Uterus (tissue), 4 donors: ENCODE measurements at places on chromosomes 16 and 17. TPM values are rescaled to one million over a fixed set of nuclear protein-coding genes. Genes with fewer than 3 reads are reported as not detected.

- H3K4me1 ChIP-seq, result peaks cover 18% of the 10 kb centered on the region
- peak overlapping the region; percentile 6 for H3K27ac ChIP-seq
- H3K36me3 ChIP-seq, result no peaks in the 10 kb centered on the region
These were observed 174.2 kb downstream of the SEC14L1 start for GRCh38 chr17:77315010-77315409.

The SLFN13 gene
- total RNA-seq, result 13.7 TPM

DNA sequence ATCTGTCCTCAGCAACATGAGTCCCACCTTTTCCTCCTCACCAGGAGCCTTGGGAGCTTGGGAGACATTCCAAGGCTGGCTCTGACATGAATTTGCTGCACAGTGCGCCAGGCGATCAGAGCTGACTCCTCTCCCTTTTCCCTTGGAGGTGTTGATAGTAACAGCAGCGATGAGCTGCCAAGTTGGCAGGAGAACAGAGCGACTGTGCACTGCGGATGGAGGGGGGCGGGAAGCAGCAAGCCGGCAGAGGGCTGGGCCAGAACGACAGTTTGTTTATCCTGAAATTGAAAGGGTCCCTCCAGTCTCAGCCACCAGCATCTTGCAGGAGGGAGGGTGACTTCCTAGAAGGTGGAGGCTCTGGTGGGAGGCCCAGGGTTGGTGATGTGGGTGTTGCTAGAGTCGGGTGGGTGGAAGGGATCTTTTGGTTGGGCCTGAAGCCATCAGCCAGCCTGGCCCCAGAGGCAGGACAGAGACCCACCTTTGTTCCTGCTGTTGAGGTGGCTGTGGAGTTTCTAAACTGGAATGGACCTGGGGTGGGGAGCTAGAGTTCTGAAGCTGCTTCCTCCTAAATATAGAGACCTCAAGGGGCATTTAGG, 22.5 kb upstream of the DYNLL2 start:
- peak; percentile 45 for DNase-seq
- H3K4me3 ChIP-seq, result no peak overlapping the region
- no peaks in the 10 kb centered on the region for H3K36me3 ChIP-seq
- H3K27ac ChIP-seq, result no peak overlapping the region
- no peaks in the 10 kb centered on the region for H3K4me1 ChIP-seq

The IRX3 gene
- 15.0 TPM for total RNA-seq

DNA sequence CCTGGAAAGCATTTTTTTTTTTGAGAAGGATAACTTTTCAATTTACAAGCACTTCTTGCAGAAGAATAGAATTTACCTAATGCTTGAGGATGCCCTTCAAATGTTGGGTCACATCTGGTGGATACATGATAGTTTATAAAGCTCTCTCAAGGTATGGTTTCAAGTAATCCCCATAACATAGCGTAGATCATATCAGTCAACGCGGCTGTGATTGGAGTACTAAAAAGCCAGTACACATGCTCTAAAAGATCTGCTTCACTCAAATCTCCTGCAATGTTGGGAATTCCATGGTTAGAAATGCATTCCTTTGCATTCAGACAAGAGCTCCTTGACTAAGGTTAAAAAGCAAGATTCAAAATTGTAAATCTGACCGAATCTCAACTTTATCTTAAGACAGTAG, 3.9 kb upstream of the KCNJ16 start:
- no peak for DNase-seq
- H3K36me3 ChIP-seq, result no peaks in the 10 kb centered on the region
- H3K27me3 ChIP-seq, result no peaks in the 10 kb centered on the region

DNA sequence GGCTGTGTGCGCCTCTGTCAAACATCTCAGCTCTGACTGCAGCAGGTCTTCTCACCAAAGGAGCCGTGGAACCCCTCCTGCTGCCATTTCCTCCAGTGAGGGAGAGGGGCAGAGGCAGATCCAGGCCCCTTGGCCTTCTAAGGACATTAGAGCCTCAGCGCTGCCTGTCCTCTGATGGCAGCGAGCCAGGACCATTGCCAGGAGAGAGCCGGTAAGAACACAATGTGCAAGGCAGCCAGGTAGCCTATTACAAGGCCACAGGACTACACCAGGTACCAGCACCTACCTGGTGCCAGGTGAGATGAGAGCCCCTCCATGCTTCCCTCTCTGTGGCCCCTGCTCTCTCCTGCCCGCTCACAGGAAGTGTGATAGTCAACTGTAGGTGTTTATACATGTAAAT, 11.0 kb downstream of the LRRC75A start:
- H3K4me1 ChIP-seq, result peaks cover 10% of the 10 kb centered on the region
- no peak overlapping the region for H3K4me3 ChIP-seq
- no peak for DNase-seq
- H3K36me3 ChIP-seq, result no peaks in the 10 kb centered on the region

The CLN3 gene
- 13.8 TPM for total RNA-seq

- no peak overlapping the region for H3K27ac ChIP-seq
- no peak overlapping the region for H3K4me3 ChIP-seq
- H3K4me1 ChIP-seq, result no peaks in the 10 kb centered on the region
- DNase-seq, result no peak
- no peaks in the 10 kb centered on the region for H3K36me3 ChIP-seq
These were observed 10.9 kb upstream of the KRTAP17-1 start for GRCh38 chr17:41326173-41327145.

DNA sequence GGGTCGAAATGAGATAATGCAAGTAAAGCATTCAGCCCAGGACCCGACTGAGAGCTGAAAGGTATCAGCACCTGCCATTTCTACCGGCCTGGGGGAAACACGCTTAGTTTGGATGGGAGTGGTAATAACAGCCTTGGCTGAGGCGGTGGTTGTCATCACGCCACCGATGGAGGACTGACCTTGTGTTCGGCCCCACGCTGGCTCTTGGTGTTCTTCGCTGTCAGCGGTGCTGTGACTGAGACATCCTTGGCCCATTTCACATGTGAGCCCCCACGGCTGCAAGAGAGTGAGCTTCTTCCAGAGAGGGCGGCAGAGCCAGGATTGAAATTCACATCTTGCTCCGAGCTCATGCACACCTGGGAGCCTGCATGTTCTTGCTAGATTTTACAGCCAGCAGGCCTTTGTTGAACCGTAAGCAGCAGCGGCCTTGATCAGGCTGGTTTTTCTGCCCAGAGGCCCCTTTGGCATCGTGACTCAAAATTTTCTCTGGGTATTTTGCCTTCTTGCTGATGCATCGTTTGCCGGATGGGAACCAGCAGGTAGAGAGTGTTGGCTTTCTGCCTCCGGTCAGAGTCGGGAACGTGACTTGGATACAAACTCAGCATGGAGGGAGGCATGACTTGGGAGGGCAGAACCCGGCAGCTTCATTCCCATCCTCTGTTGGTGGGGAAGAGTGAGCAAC, 341.5 kb downstream of the SNX29 start:
- no peaks in the 10 kb centered on the region for H3K4me1 ChIP-seq
- H3K27me3 ChIP-seq, result no peaks in the 10 kb centered on the region
- H3K36me3 ChIP-seq, result no peaks in the 10 kb centered on the region
- H3K4me3 ChIP-seq, result no peak overlapping the region

DNA sequence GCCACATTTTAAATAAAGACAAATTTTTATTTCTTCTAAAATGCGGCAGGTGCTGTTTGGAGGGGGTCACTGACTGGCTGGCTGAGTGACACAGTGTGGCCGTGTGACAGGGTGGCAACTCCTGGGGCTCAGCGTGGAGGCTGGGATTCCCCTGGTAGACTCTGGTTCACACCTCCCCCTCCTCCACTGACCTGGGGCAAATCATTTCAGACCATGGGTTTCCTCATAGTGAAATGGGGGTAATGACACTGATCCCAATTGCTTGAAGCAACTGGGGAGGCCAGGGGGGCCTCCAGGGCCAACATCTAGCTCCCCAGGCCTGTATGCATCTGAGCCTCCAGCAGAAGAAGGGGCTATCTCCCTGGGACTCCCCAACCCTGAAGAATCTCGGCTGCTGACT, 6.6 kb downstream of the HSD11B2 start:
- H3K27me3 ChIP-seq, result no peaks in the 10 kb centered on the region
- H3K27ac ChIP-seq, result no peak overlapping the region
- DNase-seq, result no peak
- H3K36me3 ChIP-seq, result no peaks in the 10 kb centered on the region
- H3K4me3 ChIP-seq, result no peak overlapping the region
- peaks cover 6% of the 10 kb centered on the region for H3K4me1 ChIP-seq

- no peaks in the 10 kb centered on the region for H3K36me3 ChIP-seq
- H3K4me1 ChIP-seq, result no peaks in the 10 kb centered on the region
- H3K4me3 ChIP-seq, result no peak overlapping the region
- no peak for DNase-seq
These were observed 46.9 kb upstream of the BAHCC1 start for GRCh38 chr17:81348097-81349055.
